CD8-positive, alpha-beta memory T cell (primary cell): ENCODE measurements at places on chromosomes 4 and X. TPM values are rescaled to one million over a fixed set of nuclear protein-coding genes. Genes with fewer than 3 reads are reported as not detected.

GRCh38 chr4:158875455-158875854 is 106.6 kb downstream of the FNIP2 start:
- peaks cover 4% of the 10 kb centered on the region for H3K4me1 ChIP-seq
- no peaks in the 10 kb centered on the region for H3K27me3 ChIP-seq
- no peaks in the 10 kb centered on the region for H3K36me3 ChIP-seq

DNA sequence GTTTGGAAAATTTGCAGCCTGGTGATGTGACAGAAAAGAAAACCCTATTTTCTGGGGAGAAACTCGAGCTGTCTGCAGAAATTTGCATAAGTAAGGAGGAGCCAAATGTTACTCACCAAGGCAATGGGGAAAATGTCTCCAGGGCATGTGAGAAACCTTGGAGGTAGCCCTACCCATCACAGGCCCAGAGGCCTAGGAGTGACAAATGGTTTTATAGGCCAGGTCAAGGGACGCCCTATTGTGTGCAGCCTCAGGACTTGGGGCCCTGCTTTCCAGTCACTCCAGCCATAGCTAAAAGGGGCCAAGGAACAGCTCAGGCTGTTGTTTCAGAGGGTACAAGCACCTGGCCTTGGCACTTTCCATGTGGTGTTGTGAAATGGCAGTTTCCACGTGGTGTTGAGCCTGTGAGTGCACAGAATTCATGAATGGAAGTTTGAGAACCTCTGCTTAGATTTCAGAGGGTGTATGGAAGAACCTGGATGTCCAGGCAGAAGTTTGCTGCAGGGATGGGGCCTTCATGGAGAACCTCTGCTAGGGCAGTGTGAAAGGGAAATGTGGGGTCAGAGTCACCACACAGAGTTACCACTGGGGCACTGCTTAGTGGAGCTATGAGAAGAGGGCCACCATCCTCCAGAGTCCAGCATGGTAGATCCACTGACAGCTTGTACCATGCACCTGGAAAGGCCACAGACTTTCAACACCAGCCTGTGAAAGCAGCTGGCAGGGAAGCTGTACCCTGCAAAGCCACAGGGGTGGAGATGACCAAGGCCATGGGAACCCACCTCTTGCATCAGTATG is 637.6 kb upstream of the EPHA5 start:
- no peak overlapping the region for H3K4me3 ChIP-seq
- H3K4me1 ChIP-seq = no peaks in the 10 kb centered on the region
- no peaks in the 10 kb centered on the region for H3K36me3 ChIP-seq
- DNase-seq = no peak

DNA sequence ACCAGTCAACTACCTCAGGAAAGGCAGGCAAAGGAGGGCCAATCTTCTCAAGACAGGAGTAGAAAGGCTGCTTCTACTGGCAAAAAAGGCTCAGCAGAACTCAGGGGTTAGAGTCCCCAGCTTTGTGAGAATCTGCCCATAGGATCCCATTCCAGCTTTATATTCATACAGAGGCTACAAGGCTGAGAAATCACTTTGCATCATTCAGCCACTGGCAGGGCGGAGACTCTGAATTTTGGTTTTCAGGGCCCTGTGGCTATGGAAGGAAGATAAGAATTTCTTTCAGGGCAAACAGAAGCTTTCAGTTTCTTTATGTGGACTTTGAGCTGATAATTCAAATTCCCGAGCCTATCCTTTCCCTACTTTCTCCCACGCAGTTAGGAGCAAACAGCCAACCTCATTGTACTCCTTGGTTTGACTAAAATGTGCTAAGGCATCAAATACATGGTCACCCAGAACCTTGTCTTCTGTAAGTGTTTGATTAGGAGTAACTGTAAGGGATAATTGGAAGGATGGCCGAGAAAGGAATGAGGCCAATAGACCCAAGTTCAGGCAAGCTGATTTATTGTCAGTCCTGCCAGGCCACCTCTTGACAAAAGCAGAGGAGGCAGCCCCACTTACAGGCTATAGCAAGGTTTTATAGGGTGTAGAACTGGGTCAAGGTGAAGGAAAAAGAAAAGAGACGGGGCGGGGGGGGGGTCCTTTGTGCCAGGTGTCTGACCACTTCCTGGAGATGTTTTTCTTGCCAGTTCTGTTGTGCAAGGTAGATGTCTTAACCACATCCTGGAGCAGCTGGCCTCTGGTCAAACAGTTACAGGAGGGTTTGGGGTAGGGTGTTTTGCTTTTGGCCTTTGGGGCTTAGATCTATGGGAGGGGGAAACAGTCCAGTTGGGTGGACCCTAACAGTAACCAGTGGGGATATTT is 165.3 kb upstream of the PPP1R2C start:
- no peaks in the 10 kb centered on the region for H3K27me3 ChIP-seq
- H3K4me3 ChIP-seq = no peak overlapping the region
- H3K4me1 ChIP-seq = peaks cover 91% of the 10 kb centered on the region
- no peaks in the 10 kb centered on the region for H3K36me3 ChIP-seq

GRCh38 chrX:103175944-103176753 is 38.8 kb upstream of the BEX4 start:
- H3K4me1 ChIP-seq = no peaks in the 10 kb centered on the region
- no peak overlapping the region for H3K4me3 ChIP-seq
- peak; percentile 27 for DNase-seq
- no peaks in the 10 kb centered on the region for H3K27me3 ChIP-seq
- no peaks in the 10 kb centered on the region for H3K36me3 ChIP-seq
- H3K27ac ChIP-seq = no peak overlapping the region

- peak; percentile 10 for DNase-seq
- no peak overlapping the region for H3K4me3 ChIP-seq
- no peaks in the 10 kb centered on the region for H3K27me3 ChIP-seq
- no peaks in the 10 kb centered on the region for H3K4me1 ChIP-seq
These were observed 23.5 kb downstream of the NDP start for GRCh38 chrX:43949669-43950068.

DNA sequence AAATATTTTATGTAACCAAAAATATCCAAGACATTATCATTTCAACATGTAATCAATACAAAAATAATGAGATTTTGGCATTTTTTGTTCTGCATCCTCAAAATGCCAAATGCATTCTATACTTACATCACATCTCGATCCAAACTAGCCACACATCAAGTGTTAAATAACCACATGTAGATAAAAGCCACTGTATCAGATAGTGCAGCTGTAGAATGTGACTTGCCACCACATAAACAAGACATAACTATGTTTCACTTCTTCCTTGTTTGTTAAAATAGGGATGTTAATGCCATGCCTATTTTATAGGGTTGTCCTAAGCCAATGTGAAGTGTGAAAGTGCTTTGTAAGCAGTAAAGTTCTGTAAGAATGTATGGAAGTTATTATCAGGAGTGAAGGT is 20.9 kb downstream of the INTS6L start:
- H3K36me3 ChIP-seq = no peaks in the 10 kb centered on the region
- no peaks in the 10 kb centered on the region for H3K27me3 ChIP-seq
- H3K4me3 ChIP-seq = no peak overlapping the region
- H3K27ac ChIP-seq = no peak overlapping the region

DNA sequence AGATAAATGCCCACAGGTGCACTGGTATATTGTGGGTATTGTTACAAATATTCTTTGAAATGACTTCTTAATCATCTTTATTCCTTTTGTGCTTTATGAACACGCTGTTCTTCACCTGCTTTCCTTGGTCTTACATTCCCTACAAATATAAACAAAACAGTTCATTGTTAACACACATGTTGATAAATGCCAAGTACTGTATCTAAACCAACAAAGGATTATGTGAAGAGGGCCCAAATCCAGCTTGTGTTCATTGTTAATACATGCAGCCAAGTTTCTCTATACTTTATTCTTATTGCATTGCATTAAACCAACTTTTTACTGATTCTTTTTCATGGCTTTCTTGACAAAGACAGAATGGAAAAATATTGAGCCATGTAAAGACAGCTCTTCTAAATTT is 42.8 kb downstream of the AREG start:
- no peaks in the 10 kb centered on the region for H3K27me3 ChIP-seq
- no peak for DNase-seq
- H3K4me3 ChIP-seq = no peak overlapping the region
- H3K27ac ChIP-seq = no peak overlapping the region
- H3K4me1 ChIP-seq = no peaks in the 10 kb centered on the region

- H3K4me3 ChIP-seq = no peak overlapping the region
- DNase-seq = no peak
- H3K4me1 ChIP-seq = no peaks in the 10 kb centered on the region
- no peak overlapping the region for H3K27ac ChIP-seq
These were observed 562 bp downstream of the RNF212 start for GRCh38 chr4:1112821-1113182.

DNA sequence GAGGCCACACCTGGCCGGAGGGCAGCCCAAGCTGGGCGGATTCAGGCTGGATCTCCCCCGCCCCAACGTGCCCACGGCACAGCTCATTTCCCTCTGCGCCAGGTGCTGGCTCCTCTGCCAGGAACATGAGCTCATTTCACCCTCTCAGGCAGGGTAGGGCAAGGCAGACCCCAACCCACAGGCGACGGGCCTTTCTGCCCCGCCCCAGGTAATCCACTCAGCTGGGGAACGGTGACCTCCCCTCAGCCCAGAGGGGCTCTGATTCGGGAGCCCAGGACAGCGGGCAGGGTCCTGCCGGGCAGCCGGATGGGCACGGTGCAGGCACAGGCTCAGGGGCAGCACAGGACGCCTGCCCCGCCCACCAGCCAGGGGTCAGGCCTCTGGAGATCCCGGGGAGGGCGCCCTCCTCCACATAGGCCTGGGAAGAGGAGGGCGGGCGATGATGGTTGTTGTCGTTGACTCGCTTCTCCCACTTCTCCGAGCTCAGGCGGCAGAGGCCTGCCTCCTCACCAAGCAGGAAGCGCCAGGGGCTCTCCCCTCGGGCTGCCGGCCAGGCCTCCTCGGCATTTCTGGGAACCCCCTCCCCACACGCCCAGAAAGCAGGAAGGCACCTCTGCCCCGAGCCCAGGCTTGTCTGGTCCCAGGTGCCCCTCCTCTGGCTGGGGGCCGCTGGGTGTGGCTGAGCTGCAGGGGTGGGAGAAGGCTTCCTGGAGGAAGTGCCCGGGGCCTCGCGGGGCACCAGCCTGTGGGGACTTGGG is 31.1 kb downstream of the TACC3 start:
- no peaks in the 10 kb centered on the region for H3K27me3 ChIP-seq
- H3K27ac ChIP-seq = no peak overlapping the region
- H3K36me3 ChIP-seq = no peaks in the 10 kb centered on the region
- no peak overlapping the region for H3K4me3 ChIP-seq

DNA sequence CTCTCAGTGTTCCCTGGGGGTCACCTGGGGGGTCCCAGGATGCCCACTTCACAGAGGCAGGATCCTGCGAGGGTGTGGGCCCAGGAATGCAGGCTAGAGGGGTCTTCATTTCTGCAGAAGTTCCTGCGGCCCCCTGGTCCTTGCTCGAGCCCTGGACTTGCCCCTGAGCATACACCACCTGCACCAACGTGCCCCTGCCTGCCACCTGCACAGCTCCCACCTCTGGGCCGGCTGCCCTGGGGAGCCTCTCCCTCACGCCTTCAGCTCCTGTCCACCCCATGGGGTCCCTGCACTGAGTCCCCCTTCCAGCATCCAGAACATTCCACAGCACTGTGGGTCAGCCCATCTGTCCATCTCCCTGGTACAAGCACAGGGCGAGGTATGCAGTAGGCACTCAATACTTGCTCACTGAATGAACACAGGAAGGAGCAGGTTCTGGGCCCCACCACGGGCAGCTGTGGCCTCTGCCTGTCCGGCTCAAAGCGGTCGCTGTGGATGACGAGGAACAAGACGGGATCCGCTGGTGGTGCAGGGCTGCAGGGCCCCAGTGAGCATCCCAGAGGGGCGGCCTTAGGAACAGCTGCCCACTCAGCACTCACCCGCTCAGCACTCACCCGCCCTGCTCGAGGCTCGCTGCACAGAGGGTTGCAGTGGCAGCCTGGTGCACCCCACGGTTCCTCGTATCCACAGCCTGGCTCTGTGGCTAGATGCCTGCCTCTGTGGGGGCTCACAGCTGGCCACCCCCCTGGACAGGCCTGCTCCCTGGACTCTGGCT is 70.5 kb upstream of the MXD4 start:
- no peaks in the 10 kb centered on the region for H3K4me1 ChIP-seq
- H3K27me3 ChIP-seq = no peaks in the 10 kb centered on the region
- H3K4me3 ChIP-seq = no peak overlapping the region
- no peak overlapping the region for H3K27ac ChIP-seq

DNA sequence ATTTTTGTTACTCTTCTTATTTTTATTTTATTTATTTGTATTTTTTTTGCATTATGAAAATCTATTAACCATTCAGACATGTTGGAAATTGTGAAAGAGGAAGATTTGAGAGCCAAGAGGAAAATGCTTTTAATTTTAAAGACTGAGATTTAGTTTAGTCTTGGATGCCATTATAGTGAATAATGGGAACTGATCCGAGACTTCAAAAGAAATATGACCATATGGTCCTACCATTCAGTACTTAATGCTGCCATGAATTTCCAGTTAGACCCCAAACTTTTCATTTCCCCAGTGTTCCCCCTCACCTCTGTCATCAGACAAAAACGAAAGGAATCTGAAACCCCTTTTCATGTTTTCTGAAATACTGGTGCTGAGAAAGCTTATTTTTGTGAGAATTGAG is 95.5 kb downstream of the TENM3 start:
- no peaks in the 10 kb centered on the region for H3K27me3 ChIP-seq
- H3K36me3 ChIP-seq = no peaks in the 10 kb centered on the region
- H3K4me3 ChIP-seq = no peak overlapping the region
- no peaks in the 10 kb centered on the region for H3K4me1 ChIP-seq

DNA sequence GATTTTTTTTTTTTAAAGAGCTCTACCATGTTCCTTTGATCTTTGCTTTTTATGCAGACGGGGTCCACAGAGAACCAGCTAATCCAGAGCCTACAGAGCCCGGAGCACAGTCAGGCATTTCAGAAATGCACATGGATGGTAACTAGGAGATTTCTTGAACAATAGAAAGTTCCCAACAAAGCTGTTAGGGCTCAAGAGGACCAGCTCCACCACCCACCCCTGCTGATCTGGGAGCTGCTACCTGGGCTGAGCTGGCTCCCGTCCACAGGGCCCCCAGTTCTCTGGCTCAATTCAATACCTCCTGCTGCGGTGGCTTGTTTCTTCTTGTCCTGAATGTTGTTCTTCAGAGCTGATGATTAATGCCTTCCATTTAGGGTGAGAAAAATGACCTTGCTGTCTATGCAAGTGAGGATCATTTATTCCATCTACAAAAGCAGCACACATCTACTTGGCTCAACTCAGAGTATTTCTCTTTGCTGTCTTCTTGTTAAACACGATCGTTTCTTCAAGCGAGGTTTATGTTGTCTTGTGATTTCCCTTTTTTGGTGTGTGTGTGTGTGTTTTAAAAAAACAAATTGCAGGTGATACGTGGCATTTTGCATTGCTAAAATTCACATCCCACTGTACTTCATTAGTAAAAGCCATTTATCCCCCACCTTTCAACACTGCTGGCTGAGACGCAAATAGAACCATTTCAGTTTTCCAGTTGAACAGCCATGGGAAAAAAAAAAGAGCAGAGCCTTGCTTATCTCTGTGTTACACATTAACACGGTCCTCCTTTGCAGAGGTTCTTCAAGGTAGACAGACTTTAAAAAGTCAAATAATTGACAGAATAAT is 31.3 kb downstream of the IGFBP7 start:
- H3K27ac ChIP-seq = no peak overlapping the region
- no peaks in the 10 kb centered on the region for H3K4me1 ChIP-seq
- H3K4me3 ChIP-seq = no peak overlapping the region
- H3K36me3 ChIP-seq = no peaks in the 10 kb centered on the region
- no peak for DNase-seq

SAGE1 gene
- not detected for total RNA-seq

SYTL5 gene
- total RNA-seq = not detected

WDR1 gene
- total RNA-seq = 409 TPM

ANAPC10 gene
- 26.8 TPM for total RNA-seq

PPBP gene
- total RNA-seq = not detected

HSFX1 gene
- total RNA-seq = not detected

PPEF1 gene
- not detected for total RNA-seq

RAPGEF2 gene
- total RNA-seq = 34.3 TPM

CSAG1 gene
- total RNA-seq = not detected

PTTG2 gene
- total RNA-seq = 0.55 TPM
